ENCODE measurements at places on chromosomes 1 and 21.

DNA sequence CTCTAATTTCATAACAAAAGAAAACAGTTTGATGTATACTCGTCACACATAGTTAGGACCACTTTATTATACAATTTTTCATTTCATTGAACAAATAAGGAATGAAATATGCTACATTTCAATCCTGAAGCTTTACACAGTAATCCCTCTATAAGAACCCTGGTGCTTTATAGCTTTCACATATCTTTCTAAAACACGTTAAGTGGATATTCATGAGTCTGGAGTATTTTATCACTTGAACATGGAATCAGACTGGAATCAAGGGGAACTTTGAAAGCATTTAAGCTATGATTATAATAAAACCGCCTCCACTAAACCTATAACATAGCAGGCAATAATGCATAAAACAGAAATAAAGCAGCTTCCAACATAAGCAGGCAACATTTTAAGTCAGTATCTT, 476.6 kb downstream of the COL11A1 start:
- DNase-seq: no peak

- DNase-seq: no peak
Measured at GRCh38 chr1:53710584-53710983, 28.4 kb downstream of the GLIS1 start.

GRCh38 chr1:38789498-38790169, 69.9 kb downstream of the RRAGC start:
- no peak for DNase-seq

DNA sequence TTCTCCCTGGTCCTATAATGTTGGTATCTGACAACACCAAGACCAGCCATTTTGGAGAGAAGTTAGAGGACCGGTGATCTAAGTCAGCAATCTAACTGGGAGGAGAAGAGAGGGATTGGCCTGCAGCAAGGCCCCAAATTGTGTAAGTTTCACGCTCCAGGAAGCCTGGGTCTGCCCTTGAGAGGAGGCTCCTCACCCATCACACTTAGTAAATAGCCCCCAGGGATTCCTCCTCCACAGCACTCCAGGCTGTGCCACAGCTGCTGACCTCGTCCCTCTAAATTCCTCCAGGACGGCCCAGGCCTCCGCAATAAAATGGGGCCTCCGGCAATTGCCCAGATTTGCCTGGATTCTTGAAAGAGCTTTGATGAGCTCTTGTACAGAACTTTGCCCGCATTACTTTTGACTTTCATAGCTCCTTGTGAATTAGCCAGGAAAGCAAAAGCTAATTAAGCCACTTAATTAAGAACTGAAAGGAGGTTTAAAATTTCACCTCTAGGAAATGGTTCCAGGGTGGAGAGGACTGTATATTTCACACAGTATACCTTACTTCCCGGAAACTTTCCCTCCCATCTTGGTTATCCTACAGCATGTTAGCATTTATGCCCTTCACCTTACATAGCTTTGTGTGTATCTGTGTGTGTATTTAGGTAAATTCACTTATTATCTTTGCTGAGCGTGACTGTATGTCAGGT, 90.5 kb downstream of the LAMC2 start:
- DNase-seq: no peak

DNA sequence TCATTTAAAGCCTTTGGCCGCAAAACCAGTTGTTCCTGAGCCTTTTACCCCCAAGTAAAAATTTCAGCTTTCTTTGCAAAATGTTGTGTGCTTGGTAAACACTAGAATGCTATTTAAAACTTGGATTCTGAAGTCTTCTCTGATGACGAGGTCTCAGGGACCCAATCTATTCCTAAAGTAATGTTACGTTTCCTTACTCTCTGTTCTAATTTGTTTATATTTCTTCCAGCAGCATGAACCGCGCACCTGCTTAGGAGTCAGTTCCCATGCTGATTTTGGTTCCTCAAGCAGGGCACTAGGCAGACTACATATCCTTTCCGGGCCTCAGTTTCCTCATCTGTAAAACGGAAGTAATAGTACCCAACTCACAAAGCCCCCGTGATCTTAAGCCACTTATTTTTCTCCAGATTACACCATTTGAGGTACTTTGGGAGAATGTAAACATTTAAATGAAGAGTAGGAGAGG, 969 bp upstream of the ALDH4A1 start:
- no peak for DNase-seq

DNA sequence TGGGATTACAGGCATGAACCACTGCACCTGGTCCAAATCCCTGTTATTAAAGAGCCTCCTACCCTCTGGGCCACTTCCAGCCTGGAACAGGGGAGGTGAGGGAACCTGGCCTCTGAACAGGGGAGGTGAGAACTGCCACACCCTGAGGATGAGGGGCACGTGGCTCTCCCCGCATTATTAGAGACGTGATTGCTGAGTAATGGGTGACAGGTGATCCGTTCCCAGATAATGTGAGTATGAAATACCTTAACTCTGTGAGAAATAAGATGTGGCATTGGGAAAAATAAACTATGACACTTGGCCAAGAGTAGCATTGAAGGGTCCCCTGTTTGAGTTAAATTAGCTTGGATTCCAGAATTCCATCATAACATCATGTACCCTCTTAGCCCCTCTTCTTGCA, 13.6 kb upstream of the SLC25A34 start:
- no peak for DNase-seq

DNA sequence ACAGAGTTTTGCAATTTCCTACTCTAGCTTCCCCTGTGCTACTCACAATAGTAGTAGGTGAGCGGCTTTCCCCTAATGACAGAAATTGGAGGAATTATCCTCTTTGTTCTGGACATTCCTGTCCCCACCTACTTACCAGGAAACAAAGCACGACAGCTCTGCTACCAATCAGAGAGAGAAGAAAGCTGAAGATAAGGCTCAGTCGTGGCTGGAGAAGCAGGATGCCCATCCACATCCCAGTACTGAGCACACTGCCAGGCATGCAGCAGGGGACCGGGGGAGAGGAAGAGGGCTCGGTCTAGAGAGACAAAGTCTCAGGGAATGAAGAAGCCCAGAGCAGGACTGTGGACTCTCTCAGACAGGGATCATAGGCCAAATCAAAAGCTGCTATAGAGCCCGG, 134.1 kb upstream of the KRTAP19-8 start:
- DNase-seq: no peak

- peak; percentile 81 for DNase-seq
Measured at GRCh38 chr1:187038784-187039183, 210.0 kb downstream of the PLA2G4A start.

GRCh38 chr1:67761730-67762129, 71.5 kb downstream of the GNG12 start:
- DNase-seq: no peak

DNA sequence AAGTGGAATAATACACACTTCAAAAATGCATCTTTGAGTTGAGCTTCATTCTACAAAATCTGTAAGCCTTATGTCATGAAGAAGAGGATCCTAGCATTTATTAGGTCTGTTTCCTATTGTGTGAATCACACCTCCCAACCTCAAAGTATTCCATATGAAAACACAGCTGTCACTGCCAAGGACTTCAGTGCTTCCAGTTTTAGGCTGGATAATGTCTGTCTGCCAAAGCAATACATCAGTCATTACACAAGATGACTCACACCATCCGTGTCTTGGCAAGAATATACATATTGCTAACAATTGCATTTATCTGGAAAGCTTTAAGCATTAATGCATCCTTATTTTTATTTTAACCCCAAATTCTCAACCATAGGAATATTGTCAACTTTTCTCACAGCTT, 125.7 kb upstream of the TMPRSS15 start:
- no peak for DNase-seq

- DNase-seq: peak; percentile 58
Measured at GRCh38 chr1:97920276-97920831, 480 bp downstream of the DPYD start.

GRCh38 chr1:175192630-175193526, at the start of gene KIAA0040:
TSS of gene KIAA0040 (minus strand) at chr1:175192776. CDS start at chr1:175161013, 31,763 bp downstream.
- DNase-seq: peak; percentile 84

GRCh38 chr1:8398086-8398485, 80.2 kb downstream of the SLC45A1 start:
- DNase-seq: no peak

DNA sequence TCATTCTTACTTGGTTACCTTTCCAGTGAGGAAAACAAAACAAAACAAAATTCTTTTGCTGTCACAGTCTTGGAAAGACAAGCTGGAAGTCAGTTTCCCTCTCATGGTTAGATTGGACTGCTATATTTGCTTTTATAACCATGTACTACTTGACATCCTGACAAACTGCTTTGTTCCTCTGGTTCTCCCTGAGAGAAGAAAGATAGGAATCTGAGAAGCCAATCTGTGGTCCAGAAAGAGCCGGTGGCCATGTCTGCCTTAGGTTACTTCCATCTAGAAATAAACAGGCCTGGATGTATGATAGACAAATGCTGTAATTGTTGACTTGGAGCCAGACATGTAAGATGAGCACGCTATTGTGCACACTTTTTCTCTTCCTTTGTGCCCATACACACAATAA, 330.0 kb downstream of the BRINP3 start:
- no peak for DNase-seq

DNA sequence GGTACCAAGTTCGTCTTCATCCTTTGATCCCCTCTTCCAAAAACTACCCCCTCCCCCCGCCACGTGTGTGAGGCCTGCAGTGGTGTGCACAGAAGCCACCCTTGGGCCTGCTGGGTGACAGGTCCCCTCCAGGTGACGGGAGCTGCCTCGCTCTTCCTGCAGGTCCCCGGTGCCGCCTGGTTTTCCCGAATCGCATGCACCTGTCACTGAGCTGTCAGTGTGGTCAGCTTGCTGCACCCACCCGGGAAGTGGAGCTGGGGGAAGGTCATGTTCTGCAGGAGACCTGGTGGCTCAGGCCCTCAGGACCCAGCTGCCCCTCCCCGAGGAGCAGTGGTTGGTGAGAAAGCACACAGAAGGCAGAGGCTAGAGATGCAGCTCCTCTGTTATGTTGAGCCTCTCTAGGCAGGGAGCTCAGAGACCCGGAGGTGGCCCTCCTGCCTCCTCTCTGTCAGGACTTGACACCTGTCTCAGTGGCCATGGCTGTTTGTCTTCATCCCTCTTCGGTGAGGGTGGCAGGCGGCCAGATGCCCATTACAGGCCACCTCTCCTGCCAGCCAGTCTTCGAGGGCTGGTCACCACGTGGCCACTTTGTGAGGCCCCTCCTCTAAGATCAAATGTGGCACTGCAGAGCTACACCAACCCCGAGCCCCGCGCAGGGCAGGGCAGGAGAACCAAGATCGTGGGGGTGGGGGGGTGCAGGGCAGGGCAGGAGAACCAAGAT, 60.9 kb downstream of the SKI start:
- no peak for DNase-seq

DNA sequence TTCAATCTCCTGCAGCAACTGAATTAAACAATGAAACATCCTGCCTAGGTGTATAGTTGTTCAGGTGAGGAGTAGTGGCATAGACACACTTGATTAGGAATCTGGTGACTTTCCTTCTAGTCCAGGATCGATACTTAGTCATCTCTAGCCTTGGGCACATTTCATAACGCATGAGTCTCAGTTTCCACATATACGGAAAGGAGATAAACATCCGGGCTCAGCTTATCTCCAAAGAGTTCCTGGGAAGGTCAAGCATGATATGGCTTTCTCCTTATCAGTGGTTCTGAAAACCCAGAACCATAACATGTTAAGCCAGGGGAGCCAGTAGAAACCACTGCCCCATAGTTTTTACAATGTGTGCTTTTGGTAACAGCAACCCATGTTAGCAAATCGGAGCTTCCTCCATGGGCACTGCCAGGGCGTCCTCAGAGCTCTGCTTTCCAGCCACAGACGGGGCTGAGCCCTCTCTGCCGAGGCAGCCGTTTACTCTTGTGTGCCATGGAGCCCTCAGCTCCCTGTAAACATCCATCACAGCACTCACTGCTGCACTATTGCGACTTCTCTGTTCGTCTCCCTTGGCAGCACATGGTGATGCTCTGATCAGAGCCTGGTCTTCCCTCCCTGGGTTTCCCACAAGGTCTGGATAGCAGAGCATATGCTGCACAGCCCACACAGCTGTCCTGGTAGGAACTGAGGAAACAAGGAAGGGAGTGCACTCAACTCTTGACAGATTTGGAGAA, 34.6 kb downstream of the RUNX1 start:
- peak; percentile 55 for DNase-seq

- DNase-seq: peak; percentile 65
Measured at GRCh38 chr1:175150596-175151319, 41.8 kb downstream of the KIAA0040 start.

- no peak for DNase-seq
Measured at GRCh38 chr1:39908534-39908933, 6.8 kb upstream of the MYCL start.

GRCh38 chr1:89865498-89866382, 44.9 kb downstream of the LRRC8D start:
- DNase-seq: peak; percentile 69

- no peak for DNase-seq
Measured at GRCh38 chr1:38507563-38507962, 352.0 kb downstream of the RRAGC start.

GRCh38 chr1:183051546-183051945, 28.3 kb downstream of the LAMC1 start:
- DNase-seq: no peak

DNA sequence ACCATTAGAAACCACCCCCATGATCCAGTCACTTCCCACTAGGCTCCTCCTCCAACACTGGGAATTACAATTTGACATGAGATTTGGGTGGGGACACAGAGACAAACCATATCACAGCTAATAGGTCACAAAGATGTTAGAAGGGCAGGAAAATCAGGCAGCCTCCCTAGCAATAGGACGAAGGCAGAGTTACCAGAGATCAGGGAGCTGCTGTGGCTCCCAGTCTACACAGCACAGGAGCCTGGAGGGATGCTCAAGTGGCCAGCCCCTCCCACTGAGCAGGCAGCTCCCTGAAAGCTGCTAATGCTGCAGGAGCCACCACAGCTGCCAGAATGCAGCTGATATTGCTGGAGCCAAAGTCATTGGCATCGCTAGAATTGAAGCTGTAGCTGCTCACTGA, 51.0 kb downstream of the CR1L start:
- DNase-seq: no peak

GRCh38 chr1:54254055-54254454, 54.1 kb downstream of the MRPL37 start:
- DNase-seq: peak; percentile 25

GRCh38 chr1:56473582-56474270, 105.6 kb downstream of the PLPP3 start:
- DNase-seq: no peak

DNA sequence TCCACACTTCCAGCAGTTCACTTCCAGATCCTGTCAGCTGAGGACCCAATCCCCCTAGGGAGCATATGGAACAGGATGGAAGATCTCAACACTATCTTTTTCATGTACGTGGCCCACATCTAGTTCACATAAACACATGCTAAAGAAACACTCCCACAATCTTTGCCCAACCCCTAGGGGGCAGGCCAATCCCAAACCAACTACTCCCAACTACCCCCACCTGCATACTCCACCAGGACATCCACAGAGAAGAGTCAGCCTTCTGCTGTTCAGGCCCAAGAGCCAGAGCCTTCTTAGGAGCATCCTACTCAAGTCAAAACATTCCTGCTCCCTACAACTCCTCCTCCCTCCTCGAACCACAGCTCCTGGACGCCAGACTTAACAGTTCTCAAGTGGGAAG, 5.6 kb upstream of the SLC5A9 start:
- DNase-seq: no peak

DNA sequence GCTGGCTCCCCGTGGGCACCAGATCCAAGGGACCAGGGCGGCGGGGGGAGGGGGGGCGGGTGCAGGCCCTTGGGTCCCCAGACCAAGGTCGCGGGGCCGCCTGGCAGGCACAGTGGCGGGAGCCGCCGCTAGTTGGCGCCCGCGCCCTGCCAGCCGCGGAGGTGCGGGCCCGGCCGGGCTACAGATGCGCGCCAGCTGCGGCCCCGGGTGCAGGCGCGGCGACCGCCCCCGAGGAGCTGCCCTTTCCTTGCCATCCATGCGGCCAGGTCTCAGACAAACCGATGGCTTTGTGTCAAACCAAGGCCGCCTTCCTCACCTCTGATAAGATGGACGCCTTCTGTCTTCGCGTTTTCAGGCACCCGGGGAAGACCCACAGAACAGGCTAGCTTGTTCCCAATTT, 2.2 kb upstream of the RUNX3 start:
- no peak for DNase-seq

Data from mammary epithelial cell (primary cell).